ENCODE measurements at places on chromosomes 5 and 9. TPM values are rescaled to one million over a fixed set of nuclear protein-coding genes. Genes with fewer than 3 reads are reported as not detected.
A peak's percentile ranks its signal among the peaks of the same experiment; 100 is the strongest.

DNA sequence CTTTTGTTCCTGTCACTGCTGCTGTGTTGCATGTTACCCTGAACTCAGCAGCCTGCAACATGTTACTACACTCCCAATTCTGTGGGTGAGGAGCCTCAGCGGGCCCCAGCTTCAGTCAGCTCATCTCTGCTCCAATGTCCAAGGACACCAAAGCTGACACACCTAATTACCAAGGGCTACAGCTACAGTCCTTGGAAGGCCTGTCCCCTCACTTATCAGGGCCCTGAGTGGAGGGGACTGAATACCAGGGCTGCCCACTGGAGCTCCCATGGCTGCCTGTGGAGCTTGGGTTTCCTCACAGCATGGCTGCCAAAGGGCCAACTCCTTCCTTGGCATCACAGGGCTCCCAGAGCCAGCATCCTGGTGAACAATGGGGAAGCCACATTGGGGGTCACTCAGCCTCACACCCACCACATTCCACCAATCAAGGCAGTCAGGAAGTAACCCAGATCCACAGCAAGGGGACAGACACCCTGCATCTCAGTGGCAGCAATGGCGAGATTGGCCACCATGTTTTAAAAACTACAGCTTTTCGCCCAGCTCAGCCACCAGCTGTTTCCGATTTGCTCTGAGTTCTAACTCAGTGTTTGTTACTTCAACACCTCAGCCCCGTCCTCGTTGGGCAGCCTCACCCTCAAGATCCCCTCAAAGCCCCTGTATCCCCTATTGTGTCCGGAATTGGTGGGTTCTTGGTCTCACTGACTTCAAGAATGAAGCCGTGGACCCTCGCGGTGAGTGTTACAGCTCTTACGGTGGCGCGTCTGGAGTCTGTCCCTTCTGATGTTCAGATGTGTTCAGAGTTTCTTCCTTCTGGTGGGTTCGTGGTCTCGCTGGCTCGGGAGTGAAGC lies 18.9 kb downstream of the SEMA4D start:
- no peak for DNase-seq

DNA sequence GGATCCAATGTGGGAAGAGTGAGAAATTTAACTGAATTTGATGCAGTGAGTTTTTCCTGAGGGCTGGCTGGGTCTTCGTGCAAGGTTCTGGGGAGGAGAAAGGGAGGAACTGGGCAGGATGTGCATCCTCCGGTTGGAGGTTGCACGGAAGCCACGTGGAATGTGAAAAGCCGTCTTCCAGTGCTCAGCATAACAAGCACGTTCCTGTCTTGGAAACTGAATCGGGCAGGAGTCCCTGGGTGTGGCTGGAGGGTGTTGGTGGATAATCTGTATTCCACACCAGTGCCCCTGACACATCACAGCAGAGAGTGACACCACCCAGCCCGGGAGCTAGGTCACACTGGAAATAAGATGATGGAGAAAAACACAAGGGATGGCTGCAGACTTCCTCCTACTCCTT lies 154.3 kb downstream of the C5orf15 start:
- no peak for DNase-seq

- DNase-seq: peak; percentile 28
These were observed 279.4 kb downstream of the FBXL17 start for GRCh38 chr5:108102463-108102862.

PCDHA12 gene
- under 0.01 TPM for total RNA-seq

IL33 gene
- total RNA-seq: 6.3 TPM

DNA sequence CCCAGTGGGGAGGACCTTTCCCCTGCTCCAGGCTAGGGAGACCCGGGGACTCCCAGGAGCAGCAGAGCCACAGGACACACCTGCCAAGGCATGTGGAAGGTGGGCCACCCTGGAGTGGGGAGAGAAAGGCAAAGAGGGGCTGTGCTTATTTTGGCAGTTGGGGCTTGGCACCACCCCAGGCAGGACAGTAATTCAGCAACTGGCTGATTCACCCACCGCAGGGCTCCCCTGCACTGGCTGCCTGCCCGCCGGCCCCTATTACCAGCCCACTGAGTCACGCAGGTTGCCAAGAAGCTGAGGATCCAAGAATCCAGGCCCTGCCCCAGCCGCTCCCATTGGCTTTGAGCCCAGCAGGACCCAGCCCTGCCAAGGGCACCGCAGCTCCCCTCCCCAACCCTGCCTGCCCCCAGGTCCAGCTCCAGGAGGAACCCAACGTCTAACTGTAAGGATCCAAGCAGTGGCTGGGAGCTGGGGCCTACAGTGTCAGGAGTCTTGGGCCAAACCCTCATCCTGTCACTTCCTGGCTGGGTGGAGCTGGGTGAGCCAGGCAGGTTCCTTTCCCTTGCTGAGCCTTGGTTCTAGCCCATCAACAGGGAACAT lies 14.2 kb upstream of the RALGDS start:
- DNase-seq: peak; percentile 83

CDH18 gene
- not detected for total RNA-seq

GRCh38 chr9:109789556-109789955 lies 9.6 kb downstream of the PALM2AKAP2 start:
- DNase-seq: no peak

F2RL2 gene
- not detected for total RNA-seq

DNA sequence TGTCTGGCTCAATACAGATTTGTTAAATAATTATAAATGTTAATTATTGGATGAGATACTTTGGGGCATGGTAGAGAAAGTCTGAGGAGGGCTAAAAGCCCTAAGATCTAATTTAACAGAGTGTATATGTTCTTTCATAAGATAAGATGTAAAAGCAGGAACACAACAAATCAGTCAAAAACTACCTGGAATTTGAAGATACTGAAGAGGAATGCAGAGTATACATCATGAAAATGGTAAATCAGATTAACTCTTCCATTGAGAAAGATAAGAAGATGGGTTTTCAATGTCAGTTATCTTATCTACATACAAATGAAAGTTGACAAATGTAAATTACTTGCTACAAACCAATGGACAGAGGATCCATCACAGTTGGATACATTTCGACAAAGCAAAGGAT lies 107.3 kb upstream of the NFIB start:
- no peak for DNase-seq

DNA sequence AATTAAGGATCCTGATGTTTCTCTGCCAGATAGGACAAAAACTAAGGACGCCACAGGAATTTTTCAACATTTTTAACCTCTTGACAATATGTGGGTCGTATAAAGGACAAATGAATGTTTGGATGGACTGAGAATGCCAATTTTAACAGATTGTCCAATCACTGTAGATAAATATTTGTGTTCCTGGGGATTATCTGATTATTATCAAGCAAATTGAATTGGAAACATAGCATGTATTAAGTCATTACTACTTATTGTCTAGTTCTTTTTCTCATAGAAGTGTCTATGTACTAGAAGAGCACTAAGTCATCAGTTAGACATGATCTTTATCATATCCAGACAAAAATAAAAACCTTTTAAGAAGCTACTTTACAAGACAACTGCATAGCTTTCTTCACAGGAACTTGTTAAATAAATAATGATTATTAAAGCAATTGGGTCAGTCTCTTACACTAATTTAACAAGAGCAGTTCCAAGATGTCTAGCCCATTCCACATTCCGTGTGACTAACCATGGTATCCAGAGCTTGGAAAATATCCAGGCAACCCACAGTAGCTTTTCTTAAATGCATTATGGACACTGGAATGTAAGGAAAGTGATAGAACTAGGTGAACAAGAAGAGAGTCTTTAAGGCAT lies 127.5 kb upstream of the CDKN2B start:
- DNase-seq: no peak

- DNase-seq: no peak
These were observed 39.7 kb downstream of the PCDH1 start for GRCh38 chr5:141838326-141839014.

DNA sequence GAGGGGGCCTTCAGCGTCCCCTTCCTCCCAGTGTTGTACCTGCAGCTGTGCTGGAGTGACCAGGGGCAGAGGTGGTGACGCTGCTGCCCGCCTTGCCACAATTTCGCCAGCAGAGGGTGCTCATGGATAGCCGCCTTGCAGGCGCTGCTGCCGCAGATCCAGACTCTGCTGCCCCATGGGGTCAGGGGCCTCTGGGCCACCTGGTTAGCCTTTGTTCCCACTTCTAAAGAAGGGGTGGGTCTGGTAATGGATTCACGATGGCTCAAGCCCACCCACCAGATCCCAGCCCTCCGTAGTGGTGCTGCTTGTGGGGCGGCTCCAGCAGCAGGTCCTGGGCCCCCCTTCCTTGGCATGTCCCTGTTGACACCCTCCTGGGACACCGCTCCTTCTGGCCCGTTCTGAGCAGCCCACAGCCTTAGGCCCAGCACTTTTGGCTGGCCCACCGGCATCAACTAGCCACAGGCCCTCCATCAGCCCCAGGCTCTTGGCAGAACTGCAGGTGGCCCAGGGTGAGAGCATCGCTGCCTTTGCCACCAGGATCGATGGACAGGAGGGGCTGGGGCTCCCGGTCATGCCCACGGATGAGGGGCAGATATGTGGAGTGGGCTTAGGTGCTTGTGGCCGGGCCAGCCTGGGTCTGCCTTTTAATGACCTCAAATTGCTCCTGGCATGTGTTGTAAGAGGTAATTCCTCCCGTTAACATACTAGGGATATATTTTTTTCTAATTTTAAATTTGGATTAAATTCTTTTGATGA lies 57.2 kb downstream of the COL5A1 start:
- DNase-seq: peak; percentile 56

PIP5KL1 gene
- 0.60 TPM for total RNA-seq

IFT74 gene
- 4.4 TPM for total RNA-seq

ADAMTS2 gene
- 0.40 TPM for total RNA-seq

All from lung microvascular endothelial cell (primary cell).